ENCODE measurements at places on chromosomes 3 and 15.

GRCh38 chr3:72848703-72849081 lies 447 bp upstream of the SHQ1 start:
- H3K27me3 ChIP-seq = peaks cover 17% of the 10 kb centered on the region
- H3K4me3 ChIP-seq = peak overlapping the region; percentile 93
- DNase-seq = peak; percentile 43
- peaks cover 51% of the 10 kb centered on the region for H3K4me1 ChIP-seq
- H3K36me3 ChIP-seq = peaks cover 3% of the 10 kb centered on the region

GRCh38 chr15:68204776-68205557 lies at the start of gene CALML4:
Gene CALML4 (minus strand): TSS chr15:68205332. CDS start chr15:68205247, 85 bp downstream.
- peak within 1 kb of the TSS; percentile 68 for H3K27ac ChIP-seq
- H3K4me1 ChIP-seq = peaks cover 42% of the 10 kb centered on the region
- H3K4me3 ChIP-seq = peak within 1 kb of the TSS; percentile 67
- DNase-seq = no peak
- H3K27me3 ChIP-seq = no peaks in the 10 kb centered on the region

DNA sequence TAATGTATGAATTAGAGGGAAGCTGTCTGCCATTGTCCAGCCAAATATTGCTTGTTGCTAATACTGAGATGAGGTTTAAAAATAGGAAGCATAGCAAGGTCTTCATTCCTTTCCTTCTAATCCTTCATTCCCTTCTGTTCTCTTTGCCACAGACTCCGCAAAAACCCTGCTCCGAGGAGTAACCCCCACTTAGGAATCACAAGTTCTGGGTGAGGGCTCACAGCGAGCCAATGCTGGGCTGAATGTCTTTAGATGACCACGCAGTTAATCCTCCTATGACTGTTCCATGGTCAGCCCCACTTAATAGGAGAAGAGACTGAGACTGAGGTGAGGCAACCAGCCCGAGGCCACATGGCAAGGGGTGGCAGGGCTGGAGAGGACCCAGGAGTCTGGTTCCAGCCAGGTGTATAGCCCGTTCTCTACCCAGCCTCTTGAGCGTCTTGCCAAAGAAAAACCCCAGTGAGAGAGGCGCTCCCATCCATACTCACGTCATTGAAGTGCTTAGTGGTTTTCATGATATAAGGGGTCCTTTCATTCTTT lies 44.9 kb upstream of the CTSH start:
- H3K27ac ChIP-seq = no peak overlapping the region
- no peak overlapping the region for H3K4me3 ChIP-seq
- no peaks in the 10 kb centered on the region for H3K36me3 ChIP-seq
- H3K4me1 ChIP-seq = peaks cover 15% of the 10 kb centered on the region
- H3K27me3 ChIP-seq = peaks cover 4% of the 10 kb centered on the region

GRCh38 chr15:25786040-25786439 lies 77.1 kb downstream of the ATP10A start:
- no peak overlapping the region for H3K27ac ChIP-seq
- no peak for DNase-seq
- H3K36me3 ChIP-seq = no peaks in the 10 kb centered on the region
- peaks cover 35% of the 10 kb centered on the region for H3K4me1 ChIP-seq
- no peaks in the 10 kb centered on the region for H3K27me3 ChIP-seq

DNA sequence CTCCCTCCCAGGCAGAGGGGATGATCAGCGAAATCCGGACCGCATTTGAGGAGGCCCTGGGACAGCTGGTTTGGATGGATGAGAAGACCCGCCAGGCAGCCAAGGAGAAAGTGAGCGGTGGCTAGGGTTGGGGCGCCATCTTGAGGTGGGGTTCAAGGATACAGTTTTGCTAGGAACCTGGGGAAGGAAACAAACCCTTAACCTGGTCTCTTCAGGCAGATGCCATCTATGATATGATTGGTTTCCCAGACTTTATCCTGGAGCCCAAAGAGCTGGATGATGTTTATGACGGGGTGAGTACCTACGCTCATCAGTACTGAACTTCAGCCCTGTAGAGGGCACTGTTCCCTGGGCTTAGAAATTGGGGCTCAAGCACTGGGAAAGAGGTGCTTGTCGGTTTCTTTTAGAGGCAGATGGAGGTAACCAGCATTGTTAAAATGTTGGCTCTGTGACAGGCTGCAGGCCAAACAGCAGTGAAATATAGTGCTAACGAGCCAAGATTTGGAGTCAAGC lies 9.6 kb upstream of the PSMD2 start:
- H3K36me3 ChIP-seq = no peaks in the 10 kb centered on the region
- no peak overlapping the region for H3K27ac ChIP-seq
- no peak overlapping the region for H3K4me3 ChIP-seq
- peaks cover 11% of the 10 kb centered on the region for H3K27me3 ChIP-seq

GRCh38 chr15:46275701-46276100 lies 640.9 kb downstream of the SQOR start:
- no peak for DNase-seq
- no peak overlapping the region for H3K27ac ChIP-seq
- H3K4me1 ChIP-seq = no peaks in the 10 kb centered on the region
- H3K4me3 ChIP-seq = no peak overlapping the region
- no peaks in the 10 kb centered on the region for H3K36me3 ChIP-seq
- no peaks in the 10 kb centered on the region for H3K27me3 ChIP-seq

DNA sequence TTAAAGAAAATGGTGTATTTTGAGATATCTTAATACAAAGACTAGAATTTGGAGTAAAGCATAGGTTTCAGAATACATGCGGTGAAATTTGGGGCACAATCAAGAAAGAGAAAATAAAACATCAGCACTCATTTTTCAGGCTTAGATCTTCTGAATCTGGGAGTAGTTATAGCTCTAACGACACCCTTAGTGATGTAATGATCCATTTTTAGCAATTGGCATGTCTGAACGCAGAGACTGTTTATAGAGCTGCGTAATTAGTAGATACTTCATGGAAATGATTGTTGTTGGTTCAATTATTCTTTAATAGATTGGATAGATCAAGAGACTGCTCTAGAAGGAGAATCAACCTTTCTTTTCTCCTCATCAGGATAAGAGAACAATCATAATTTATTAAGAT lies 47.5 kb upstream of the SNRK start:
- no peaks in the 10 kb centered on the region for H3K36me3 ChIP-seq
- no peak for DNase-seq
- H3K4me3 ChIP-seq = no peak overlapping the region
- H3K27me3 ChIP-seq = peaks cover 3% of the 10 kb centered on the region
- H3K4me1 ChIP-seq = peaks cover 19% of the 10 kb centered on the region
